Left renal pelvis (tissue), 4 donors: ENCODE measurements at places on chromosomes 1 and 21. TPM values are rescaled to one million over a fixed set of nuclear protein-coding genes. Genes with fewer than 3 reads are reported as not detected.

DNA sequence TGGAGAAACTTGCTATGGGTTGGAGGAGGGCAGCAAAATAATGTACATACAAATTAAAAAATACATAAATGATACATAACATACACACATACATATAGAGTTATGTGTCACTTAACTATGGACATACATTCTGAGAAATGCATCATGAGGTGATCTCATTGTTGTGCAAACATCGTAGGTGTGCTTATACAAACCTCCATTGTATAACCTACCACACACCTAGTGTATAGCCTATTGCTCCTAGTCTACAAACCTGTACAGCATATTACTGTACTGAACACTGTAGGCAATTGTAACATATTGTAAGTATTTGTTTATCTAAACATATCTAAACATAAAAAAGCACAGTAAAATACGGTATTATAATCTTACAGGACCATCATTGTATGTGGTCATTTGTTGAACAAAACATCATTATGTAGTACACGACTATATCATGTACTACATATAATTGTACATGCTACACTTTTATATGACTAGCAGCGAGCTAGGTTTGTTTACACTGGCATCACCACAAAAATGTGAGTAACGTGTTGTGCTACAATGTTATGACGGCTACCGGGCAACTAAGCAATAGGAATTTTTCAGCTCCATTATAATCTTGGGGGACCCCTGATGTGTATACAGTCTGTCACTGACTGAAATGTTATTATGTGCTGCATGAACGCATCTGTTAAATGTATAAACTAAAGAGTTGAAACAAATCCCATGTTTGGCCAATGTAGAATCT, 35.5 kb downstream of the ITGB3BP start:
- no peak for DNase-seq

PROX1 gene
- polyA plus RNA-seq = 9.1 TPM

TMEM52 gene
- polyA plus RNA-seq = 1.2 TPM

DNA sequence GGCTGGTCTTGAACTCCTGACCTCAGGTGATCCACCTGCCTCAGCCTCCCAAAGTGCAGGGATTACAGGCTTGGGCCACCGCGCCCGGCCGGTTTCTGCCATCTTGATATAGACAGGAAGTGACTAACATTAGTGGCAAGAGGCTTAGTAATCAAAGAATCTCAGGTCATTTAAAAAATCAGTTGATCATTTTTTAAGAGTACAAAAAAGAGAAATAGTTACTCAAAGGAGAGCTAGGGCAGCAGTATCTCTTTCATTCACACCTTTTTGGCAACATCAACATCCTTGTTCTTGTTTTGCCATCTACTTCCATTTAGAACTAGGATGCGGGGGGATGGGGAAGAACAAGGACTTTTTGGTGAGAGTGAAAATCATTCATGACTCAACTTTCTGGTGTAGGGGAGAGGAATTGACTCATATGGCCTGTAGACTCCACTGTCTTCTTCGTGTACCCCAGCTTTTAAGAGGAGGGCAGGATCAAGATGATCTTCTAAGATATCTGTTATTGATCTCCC, 8.8 kb downstream of the FCRLB start:
- DNase-seq = no peak

- DNase-seq = no peak
These were observed 81.6 kb upstream of the IFFO2 start for GRCh38 chr1:19038096-19038495.

- no peak for DNase-seq
These were observed 63.1 kb downstream of the ELK4 start for GRCh38 chr1:205568469-205569361.

CSMD2 gene
- polyA plus RNA-seq = 0.29 TPM

DNA sequence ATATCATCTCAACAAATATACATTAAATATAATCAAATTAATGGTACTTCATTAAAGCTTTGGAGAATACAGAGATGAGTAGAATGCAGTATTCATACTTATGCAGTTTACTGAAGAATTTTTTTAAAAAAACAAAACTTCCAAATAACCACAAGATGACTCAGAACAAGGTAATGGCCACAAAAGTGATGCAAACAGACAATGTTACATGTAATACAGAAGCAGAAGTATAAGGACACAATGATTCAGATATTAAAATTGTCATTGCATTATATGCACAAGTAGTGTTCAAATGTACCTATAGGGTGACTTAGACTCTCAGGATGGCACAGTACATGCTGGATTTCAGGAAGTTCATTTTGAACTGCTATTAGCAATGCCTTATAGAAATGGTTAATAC, 227.2 kb upstream of the ST6GALNAC5 start:
- DNase-seq = no peak

GRCh38 chr1:59669752-59670312, 144.9 kb upstream of the HOOK1 start:
- no peak for DNase-seq

- DNase-seq = no peak
These were observed 29.9 kb upstream of the RPTN start for GRCh38 chr1:152188673-152189591.

GRCh38 chr1:230868736-230869385, 540 bp upstream of the C1orf198 start:
- DNase-seq = no peak

- no peak for DNase-seq
These were observed 27.8 kb downstream of the IRF2BP2 start for GRCh38 chr1:234582186-234582585.

FAM72A gene
- polyA plus RNA-seq = 5.7 TPM

DNA sequence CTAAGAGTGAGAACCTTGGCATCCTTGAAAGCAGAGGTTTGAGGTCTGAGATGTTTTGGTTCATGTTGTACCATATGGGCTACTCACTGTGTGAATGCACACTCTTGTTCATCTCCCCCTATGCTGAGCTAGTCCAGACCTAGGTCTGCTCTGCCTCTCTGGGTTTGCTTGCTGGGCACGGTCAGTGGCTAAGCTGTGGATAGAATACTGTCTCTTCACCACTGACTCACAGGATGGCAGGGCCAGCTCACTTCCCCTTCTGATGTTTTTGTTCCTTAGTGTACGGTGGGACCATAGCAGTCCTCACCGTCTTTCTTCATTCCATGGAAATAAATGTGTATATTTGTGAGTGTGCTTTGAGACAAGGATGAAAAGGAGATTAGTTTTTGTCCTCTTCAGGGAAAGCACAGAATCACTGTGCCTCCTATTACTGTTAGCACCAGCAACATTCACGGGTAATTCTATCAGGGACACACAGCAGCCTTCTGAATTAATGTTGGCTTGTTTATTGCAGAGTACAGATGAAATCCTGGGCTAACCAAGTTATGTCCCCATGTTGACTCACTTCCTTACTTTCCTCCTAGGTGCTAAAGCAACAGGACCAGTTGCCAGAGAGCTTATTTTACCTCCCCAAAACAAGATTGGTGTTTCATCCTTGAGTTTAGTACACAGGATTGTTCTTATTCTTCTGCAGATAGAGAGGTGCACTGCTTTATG, 56.9 kb upstream of the IVNS1ABP start:
- DNase-seq = no peak

- DNase-seq = no peak
These were observed 116.7 kb downstream of the KCNN3 start for GRCh38 chr1:154753426-154753825.

- peak; percentile 22 for DNase-seq
These were observed 173.1 kb downstream of the HMCN1 start for GRCh38 chr1:185907246-185907645.

PM20D1 gene
- polyA plus RNA-seq = 0.14 TPM

ATF6 gene
- polyA plus RNA-seq = 28.9 TPM

NCAM2 gene
- polyA plus RNA-seq = 48.1 TPM

- DNase-seq = no peak
These were observed 145.5 kb downstream of the VPS13D start for GRCh38 chr1:12375133-12375829.

DNA sequence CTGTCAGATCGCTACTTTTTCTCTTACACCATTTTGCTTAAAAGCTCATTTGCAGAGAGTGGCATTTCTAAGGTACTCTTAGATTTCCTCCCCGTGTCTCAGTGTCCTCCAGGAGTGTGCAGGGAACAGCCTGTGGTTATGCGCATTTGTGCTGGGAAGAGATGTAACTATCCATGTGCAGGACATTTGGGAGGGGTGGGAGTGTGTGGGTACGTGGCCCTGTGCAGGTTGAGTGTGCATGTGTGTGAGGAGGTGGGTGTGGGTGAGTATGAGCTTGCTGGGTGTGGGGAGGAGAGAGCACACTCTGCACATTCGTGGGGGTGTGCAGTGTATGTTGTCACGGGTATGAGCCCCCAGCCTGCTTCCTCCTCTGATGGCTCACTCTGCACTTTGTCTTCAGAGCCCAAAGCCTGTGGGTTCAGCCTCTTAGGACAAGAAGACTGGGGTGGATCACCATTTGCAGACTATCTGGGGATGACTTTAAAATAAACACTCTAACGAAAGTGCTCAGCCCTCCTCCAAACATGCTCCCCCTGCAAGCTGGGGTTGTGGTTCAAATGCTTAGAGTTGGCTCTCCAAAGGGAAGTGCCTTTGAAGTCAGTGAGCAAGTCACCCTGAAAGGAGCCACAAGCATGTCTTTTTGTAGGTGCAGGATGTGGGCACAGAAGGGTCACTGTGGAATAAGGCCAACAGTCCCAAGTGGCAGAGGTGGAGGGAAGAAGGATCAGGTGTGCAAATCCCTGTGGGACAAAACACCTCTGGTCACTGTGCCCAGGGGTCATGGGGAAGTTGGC, 295.4 kb downstream of the RRAGC start:
- no peak for DNase-seq

GREM2 gene
- 0.64 TPM for polyA plus RNA-seq
